ENCODE measurements at places on chromosomes 2 and 18.

- no peak for DNase-seq
Observed at GRCh38 chr18:44911773-44912172, 231.1 kb downstream of the SETBP1 start.

DNA sequence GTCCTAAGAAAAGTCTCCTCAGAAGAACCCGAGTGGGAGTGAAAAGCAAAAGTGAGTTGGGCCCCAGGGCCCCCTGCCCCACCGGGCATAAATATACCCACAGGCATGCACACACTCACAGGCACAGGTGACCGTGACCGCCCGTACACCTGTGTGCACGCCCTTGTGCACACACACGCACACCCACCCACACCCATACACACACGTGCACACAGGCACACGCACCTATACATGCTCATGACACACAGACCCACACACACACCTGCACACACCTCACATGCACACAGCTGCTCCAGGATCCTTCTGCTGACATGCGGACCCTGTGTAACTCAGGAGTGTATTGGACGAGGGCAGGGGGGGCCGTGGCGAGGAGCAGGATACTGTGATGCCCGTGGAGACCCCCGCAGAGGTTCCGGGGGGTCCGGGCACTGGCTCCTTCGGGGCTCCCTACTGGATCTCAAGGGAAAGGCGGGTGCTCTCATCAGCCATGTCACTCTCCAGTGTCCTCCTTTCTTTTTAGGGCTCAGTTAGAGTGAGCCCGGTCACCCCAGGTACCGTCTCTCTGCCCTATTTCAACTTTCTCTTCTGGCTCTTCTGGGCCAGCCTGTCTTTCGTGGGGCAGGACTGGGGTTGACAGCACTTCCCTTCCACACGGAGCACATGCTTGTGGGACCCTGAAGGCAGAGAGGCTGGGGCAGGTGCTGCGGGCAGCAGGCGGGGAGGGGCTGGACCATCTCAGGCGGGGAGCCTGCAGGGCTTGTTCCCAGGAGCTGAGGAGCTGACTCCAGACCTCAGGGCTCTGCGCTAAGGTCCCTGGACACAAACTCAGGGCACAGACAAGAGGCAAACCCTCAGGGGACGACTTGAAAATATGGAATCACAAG is 48.5 kb downstream of the TPO start:
- no peak for DNase-seq

- peak; percentile 28 for DNase-seq
Observed at GRCh38 chr2:209577376-209578357, 153.8 kb downstream of the MAP2 start.

DNA sequence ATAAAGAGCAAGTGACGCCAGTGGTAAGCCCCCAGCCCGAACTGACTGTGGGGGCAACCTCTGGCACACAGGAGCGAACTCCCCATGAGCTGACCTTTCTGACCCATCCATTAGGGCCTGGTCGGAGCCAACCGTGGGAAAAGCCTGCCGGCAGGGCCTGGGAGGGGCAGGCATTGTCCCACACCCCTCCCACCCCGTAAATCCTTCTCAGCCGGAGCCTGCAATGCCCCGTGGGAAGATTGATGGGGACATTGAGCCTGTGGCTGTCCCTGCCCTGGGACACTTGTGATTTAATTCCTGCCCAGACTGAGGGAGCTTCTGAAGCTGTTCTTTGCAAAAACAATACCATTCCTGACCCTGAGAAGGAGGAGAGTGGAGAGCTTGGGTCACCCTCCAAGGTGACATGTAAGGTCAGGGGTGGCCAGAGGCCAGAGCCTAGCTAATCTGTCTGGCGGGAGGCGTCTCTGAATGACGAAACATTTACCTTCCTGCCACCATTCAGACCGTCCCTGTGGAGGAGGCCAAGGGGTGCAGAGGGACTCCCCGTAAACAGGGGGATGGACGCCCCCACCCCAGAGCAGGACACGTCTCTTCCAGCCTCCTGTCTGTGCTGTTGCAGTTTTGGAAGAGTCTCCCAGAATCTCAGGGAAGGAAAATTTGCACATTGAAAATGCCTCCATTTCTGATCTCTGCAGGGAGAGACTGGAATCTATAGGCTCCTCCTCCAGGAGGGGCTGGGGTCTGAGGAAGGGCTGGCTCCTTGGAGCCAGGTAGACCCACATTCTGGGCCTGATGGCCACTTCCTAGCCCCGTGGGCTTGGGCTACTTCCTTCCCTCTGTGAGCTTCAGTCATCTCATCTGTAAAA is 51.2 kb upstream of the HS6ST1 start:
- DNase-seq = no peak

DNA sequence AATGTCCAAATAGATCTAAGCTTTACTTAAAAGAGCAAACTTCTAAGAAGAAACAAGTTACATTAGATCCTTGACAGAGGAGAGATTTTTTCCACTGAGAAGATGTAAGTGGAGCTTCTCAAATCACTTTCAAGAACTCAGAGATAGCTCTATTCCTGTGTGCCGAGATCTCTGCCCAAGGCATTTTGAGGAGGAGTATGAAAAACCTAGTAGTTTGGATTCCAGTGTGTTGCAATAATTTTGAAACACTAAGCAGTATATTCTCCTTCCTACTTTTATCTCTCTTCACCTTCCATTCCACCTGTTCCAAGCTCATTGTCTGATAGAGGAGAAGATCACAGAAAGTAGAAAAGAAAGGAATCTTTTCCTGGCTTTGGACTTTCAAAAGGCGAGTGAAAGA is 192.0 kb upstream of the TANK start:
- no peak for DNase-seq

- DNase-seq = peak; percentile 43
Observed at GRCh38 chr2:149814049-149814448, 226.5 kb upstream of the MMADHC start.

DNA sequence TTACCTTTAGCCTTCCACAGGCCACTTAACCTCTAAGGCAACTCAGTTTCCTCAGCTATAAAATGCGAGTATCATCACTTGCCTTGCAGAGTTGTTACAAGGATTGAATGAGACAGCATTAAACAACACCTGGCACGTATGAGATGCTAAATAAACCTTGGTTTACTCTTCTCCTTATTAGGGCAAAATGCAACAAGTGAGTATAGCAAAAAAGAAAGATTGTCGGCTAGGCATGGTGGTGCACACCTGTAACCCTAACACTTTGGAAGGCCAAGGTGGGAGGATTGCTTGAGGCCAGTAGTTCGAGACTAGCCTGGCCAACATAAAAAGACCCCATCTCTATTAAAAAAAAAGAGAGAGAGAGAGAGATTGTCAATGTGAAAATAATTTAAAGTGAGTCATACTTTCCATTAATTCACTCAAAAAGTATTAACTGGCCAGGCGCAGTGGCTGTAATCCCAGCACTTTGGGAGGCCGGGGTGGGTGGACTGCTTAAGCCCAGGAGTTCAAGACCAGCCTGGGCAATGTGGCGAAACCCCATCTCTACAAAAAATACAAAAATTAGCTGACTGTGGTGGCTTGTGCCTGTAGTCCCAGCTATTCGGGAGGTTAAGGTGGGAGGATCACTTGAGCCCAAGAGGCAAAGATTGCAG is 8.0 kb downstream of the ATAD2B start:
- DNase-seq = no peak

- DNase-seq = peak; percentile 76
Observed at GRCh38 chr2:190859347-190860297, 21.0 kb upstream of the GLS start.

All from kidney tubule cell (primary cell).